Amniotic epithelial cell (primary cell): ENCODE measurements at places on chromosomes 16 and 17.

- DNase-seq = peak; percentile 54
Measured at GRCh38 chr17:17044846-17045561, 2.7 kb downstream of the MPRIP start.

DNA sequence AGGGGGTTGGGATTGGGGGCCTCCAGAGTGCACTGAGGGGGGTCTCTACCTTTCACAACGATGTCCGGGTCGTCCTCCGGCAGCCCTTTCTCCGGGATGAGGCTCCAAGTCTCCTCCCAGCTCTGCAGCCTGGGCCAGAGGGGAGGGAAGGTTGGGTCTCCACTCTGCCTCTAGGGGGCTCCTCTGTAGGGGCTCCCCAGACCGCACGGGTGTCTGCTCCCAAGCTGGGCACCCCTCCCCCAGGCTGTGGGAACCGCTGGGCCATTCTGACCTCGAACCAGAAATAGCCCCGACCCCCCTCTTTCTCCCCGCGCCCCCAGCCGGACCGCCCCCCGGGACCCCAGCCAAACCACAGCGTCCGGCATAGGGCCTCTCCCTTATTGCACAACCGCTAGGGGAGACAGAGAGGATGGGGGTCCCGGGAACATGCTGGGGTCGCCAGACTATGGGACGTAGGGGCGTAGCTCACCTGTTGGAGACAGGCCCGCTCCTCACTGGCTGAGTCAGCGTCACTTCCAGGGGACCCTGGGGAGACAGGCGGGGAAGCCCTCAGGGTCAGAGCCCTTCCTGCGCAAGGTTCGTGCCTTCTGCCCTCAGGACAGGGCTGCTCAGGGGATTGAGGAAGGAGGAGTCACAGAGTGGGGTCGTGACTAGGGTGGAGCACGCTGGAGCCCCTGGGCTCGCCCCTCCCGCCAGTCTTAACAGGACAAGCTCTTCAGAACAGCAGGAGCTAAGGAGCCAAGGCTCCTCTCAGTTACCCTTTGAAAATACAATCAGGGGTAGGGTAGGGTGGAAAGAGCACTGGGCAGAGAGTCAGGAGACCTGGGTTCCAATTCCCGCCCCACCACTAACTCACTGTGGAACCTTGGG lies 2.7 kb downstream of the PLEKHH3 start:
- peak; percentile 69 for DNase-seq

DNA sequence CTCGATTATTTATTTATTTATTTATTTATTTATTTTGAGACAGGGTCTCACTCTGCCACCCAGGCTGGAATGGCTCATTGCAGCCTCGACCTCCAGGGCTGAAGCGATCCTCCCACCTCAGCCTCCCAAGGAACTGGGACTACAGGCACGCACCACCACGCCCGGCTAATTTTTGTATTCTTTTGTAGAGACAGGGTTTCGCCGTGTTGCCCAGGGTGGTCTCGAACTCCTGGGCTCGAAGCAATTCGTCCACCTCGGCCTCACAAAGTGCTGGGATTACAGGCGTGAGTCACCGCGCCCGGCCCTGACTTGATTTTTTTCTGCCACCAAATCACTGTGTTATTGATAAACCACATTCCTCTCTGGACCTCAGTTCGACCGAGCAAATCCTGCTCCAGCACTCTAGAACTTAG lies 758 bp upstream of the RPL23A start:
- no peak for DNase-seq

GRCh38 chr17:53950207-53950857 lies 127.6 kb downstream of the KIF2B start:
- no peak for DNase-seq

DNA sequence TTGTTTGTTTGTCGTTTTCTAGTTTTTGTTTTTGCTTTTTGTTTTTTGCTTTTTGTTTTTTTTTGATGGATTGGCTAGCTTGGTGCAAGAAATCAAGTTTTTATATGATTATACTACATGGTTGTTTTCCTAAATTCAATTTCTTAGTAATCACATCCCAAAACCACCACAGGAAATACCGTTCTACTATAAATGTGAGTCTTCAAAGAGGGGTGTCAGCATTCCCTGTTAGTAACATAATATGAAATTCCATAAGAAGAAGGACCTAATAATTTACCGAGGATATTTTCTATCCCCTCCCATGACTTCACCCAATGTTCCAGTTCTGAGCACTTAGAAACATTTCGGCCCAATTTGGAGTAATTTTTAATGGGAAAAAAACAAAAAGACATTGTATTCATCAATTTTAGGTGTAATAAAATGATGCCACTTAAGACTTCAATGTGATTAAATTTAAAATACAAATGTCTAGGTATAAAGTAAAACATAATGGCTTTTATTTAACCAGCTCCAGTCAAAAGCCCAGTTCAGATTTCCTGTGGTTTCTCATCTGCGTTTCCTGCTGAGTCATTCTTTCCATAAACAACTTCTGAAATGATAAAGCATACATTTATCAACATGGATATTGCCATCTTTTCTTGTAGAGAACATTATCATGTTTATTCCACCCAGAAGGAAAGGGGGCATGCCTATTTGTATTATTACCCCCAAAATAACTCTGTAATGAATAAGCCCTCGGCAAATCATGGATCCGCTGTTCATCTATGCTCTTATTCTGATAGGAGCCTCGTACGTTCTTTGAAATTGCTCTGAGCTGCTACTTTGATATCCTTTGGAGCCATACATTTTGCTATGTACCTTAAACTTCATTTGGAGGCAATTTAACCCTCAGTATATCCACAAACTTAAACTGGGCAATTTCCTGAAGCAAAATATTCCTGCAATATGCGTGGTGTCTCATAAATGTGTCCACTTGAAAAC lies 28.1 kb downstream of the HSBP1 start:
- DNase-seq = peak; percentile 76

DNA sequence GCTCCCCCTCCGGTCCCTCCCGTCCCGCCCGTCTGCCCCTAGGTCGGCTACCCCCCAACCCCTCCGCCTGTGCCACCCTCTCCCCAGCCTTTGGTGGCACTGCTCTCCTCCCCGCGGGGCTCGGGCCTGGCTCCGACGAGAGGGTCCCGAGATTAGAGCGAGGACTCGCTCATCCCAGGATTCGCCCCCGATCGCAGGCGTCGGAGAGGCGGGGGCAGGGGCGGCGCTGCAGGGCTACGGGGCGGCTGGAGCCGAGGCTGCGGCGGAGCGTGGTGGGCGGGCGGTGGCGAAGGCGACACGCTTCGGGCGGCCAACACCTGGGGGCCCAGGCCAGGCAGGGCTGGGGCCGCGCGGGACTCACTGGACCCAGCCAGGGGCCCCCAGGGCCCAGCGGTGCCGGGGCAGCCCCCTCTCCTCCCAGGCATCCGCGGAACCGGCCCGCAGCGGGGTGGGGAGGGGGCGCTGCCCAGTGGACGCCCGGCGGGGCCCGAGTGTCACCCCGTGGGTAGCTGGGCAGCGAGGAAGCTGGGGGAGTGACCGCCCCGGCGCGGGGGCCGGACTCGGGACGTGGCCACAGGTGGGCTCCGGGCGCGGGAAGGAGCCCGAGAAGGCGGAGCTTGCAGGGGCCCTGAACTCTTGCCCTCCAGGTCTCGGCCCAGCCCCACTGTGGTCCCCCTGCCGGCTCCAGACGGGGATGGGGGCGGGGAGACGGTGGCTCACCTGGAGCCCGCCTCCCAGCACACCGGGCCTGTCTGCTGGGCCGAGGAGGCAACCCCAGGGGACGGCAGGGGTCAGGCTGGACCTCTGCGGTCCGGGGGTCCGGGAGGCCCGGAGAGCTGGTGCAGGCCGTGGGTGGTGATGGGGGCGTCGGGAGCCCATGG lies 1.5 kb downstream of the MGAT5B start:
- DNase-seq = no peak

DNA sequence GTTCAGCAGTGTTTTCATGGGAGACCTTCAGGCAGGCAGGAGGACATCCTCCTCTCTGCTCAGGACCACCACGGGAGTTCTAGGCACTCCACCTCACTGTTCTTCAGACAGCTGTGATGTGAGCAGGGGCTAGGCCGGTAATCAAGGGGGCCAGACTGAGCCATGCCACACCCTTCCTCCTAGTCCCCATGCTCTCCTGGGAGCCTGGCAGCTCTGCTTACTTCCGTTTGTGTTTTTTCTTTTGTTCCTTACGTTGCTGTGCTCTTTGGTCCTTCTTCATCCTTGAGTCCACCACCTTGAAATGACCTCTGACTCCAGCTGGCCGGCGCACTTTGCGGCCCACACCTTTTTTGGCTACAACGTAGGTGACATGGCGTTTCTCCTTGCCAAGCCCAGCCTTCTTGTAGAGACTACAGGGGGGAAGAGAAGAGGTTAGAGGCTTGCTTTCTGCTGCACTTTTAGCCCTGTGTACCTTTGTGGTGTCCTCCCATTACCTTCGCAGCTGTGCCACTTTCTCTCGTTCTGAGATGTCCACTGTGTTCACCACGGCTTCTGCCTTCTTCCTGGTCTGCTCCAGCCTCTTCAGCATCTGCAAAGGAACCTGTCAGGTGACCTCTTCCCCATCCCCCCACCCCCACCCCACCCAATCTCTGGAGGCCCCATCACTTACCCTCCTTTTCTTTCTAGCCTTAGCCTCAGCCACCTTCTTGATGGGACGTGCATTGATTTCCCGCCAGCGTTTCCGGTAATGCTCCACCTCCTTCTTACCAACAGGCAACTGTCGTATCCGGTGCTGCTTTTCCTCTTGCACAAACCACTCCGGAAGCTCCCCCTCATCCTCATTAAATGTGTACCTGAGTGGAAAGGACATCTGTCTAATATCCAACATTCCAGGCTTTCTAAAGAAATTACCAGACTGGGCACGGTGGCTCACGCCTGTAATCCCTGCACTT lies 7.4 kb upstream of the PSMC5 start:
- DNase-seq = no peak

DNA sequence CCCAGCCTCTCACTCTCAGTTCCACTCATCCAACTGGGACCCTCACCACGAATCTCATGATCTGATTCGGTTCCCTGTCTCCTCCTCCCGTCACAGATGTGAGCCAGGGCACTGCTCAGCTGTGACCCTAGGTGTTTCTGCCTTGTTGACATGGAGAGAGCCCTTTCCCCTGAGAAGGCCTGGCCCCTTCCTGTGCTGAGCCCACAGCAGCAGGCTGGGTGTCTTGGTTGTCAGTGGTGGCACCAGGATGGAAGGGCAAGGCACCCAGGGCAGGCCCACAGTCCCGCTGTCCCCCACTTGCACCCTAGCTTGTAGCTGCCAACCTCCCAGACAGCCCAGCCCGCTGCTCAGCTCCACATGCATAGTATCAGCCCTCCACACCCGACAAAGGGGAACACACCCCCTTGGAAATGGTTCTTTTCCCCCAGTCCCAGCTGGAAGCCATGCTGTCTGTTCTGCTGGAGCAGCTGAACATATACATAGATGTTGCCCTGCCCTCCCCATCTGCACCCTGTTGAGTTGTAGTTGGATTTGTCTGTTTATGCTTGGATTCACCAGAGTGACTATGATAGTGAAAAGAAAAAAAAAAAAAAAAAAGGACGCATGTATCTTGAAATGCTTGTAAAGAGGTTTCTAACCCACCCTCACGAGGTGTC lies 26.6 kb downstream of the STH start:
- DNase-seq = no peak

GRCh38 chr16:27600381-27600780 lies 50.4 kb downstream of the KATNIP start:
- DNase-seq = peak; percentile 27

DNA sequence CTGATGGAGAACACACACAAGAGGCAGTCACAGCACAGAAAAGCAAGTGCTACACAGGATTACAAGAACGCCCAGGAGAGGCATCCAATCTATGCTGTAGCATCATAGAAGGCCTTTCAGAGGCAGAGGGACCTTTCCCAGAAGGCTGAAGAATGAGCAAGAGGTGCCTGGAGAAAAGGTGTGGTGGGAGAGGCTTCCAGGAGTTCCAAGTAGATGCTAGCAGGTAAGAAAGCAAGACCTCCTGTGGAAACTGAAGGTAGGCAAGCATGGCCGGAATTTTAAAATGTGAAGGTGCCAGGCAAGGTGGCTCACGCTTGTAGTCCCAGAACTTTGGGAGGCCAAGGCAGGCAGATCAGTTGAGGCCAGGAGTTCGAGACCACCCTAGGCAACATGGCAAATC lies 2.1 kb downstream of the ARHGAP17 start:
- no peak for DNase-seq

GRCh38 chr17:38354466-38354865 lies 2.8 kb downstream of the SOCS7 start:
- DNase-seq = no peak

- no peak for DNase-seq
Measured at GRCh38 chr17:79916991-79917901, 78.0 kb upstream of the CBX4 start.

- DNase-seq = no peak
Measured at GRCh38 chr17:74099442-74100340, 103.8 kb upstream of the RPL38 start.

DNA sequence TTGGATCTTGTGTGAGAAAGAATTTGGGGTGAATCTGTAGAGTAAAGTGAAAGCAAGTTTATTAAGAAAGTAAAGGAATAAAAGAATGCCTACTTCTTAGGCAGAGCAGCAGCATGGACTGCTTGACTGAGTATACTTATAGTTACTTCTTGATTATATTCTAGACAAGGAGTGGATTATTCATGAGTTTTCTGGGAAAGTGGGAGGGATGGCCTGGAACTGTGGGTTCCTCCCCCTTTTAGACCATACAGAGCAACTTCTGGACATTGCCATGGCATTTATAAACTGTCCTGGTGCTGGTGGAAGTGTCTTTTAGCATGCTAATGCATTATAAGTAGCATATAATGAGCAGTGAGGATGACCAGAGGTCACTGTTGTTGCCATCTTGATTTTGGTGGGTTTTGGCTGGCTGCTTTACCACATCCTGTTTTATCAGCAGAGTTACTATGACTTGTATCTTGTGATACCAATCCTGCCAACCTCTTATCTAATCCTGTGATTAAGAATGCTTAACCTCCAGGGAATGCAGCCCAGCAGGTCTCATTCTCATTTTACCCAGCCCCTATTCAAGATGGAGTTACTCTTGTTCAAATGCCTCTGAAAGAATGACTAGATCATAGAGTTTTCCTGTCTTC lies 58.7 kb downstream of the HSD17B2 start:
- DNase-seq = peak; percentile 35

DNA sequence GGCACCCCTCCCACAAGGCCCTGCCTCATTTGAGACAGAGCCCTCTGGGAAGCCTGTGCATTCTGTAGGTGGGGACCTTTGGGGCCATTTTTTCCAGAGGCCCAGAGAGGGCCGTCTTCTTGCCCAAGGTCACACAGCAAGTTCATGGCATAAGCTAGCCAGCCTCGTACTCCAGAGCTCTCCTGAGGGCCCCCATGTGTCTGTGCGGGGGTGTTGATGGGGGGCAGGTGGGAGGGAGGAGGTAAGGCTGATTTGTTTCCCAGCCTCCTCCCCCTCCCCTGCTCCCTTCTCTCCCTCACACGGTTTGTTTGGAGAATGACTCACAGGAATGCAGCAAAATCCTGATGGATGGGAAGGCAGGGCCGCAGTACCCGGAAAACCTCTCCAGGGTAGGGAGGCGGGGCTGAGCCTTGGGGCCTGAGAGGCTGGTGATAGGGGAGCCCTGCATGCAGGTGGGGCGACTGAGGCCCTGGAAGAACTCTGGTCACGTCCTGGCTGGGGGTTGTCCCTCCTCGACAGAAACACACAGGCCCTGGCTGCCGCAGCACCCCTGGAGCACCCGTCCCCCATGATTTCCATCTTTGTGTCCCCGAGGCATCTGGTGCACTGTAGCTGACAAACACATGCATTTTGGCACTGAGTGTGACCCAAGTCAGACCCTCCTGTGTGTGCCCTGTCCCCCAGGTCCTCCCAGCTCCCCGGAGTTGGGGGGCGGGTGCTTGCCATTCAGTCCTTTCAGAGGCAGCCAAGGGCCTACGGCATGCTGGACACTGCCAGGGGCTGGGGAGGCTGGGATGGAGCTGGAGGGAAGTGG lies 29.7 kb downstream of the RAI1 start:
- DNase-seq = peak; percentile 99

- DNase-seq = no peak
Measured at GRCh38 chr16:87824991-87825841, 44.1 kb downstream of the SLC7A5 start.
